Neural crest cell (in vitro differentiated cells): ENCODE measurements at places on chromosomes 1 and 21. TPM values are rescaled to one million over a fixed set of nuclear protein-coding genes. Genes with fewer than 3 reads are reported as not detected.

TAS1R1 gene
- total RNA-seq: not detected in 2 replicates

SPRR5 gene
- total RNA-seq: not detected in 2 replicates

NUDT4B gene
- total RNA-seq: not detected in 2 replicates

NGF gene
- total RNA-seq: not detected in 2 replicates

TAS1R3 gene
- total RNA-seq: 0.64 and 0.68 TPM in 2 replicates

MYOC gene
- total RNA-seq: not detected in 2 replicates

SRM gene
- 147 and 152 TPM in 2 replicates for total RNA-seq

APOBEC4 gene
- total RNA-seq: not detected in 2 replicates

EFNA1 gene
- total RNA-seq: 0.50 and 0.77 TPM in 2 replicates

LCE2C gene
- not detected in 2 replicates for total RNA-seq

EXO1 gene
- total RNA-seq: 49.2 and 49.3 TPM in 2 replicates

FCRL6 gene
- total RNA-seq: not detected in 2 replicates

GRHL3 gene
- total RNA-seq: 0.12 TPM in 1 of 2 replicates, not detected in the other

SYNC gene
- total RNA-seq: 0.12 TPM in 1 of 2 replicates, not detected in the other

C1orf167 gene
- not detected in 2 replicates for total RNA-seq

UTS2 gene
- total RNA-seq: not detected in 2 replicates
